COLO829 (cell line): ENCODE measurements at places on chromosomes 5 and 9.

GRCh38 chr9:93132946-93133680 lies 938 bp downstream of the NINJ1 start:
- DNase-seq: peak; percentile 21

GRCh38 chr9:136202454-136203407 lies 2.2 kb downstream of the LHX3 start:
- no peak for DNase-seq

DNA sequence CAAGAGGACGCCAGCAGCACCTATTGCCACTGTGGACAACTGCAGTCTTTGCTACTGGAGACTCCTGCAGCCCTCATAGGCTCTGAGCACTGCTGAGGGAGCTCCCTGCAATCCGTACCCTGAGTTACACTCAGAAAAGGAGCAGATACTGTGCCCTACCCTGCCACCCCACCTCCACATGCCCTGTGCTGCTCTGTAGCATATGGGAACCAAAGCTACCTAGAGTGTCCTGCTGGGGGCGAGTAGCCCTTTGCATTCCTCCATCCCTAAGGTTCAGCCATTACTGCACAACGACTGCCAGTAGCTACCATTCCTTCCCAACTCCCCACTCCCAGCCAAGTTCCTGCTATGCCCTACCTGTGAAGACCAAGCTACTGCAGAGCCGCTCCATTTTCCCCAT lies 90.2 kb upstream of the SNCAIP start:
- DNase-seq: no peak

DNA sequence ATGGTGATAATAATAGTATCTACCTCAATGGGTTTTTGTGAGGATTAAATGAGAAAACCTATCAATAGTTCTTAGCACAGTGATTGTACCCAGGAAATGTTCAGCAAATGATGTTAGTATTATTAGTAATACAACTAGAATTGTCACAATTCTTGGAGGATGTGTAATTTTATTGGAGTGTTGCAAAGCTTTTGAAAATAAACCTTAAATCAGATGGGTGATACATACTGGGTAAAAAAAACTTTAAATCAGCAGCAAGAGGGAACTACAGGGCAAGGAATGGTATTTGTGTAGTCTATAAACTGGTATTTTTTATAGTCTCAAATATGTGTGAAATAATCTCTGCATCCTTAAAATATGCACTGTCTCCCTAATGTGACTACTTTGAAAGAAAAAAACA lies 371.6 kb downstream of the PIK3R1 start:
- no peak for DNase-seq

- DNase-seq: no peak
Measured at GRCh38 chr9:117882171-117882570, 178.0 kb downstream of the TLR4 start.

DNA sequence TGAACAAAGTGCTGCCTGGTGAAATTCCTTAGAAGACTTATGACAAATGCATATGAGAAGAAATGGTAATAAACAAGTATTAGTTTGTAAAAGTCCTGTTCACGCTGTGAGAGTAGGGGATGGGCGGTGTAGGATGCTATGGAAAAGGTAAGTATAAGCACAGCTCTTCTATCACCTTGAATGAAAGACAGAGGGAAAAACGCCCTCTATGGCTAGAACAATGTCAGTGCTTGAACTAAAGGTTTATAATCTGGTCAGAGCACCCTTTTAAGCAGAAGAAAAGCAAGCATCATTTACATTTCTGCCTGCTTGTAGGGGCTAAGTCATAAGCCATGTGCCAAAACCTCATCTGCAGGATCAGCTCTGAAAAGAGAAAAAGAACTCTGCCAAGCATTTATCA lies 115.2 kb downstream of the LHFPL2 start:
- no peak for DNase-seq

- no peak for DNase-seq
Measured at GRCh38 chr5:147750065-147750464, 32.5 kb downstream of the JAKMIP2 start.

DNA sequence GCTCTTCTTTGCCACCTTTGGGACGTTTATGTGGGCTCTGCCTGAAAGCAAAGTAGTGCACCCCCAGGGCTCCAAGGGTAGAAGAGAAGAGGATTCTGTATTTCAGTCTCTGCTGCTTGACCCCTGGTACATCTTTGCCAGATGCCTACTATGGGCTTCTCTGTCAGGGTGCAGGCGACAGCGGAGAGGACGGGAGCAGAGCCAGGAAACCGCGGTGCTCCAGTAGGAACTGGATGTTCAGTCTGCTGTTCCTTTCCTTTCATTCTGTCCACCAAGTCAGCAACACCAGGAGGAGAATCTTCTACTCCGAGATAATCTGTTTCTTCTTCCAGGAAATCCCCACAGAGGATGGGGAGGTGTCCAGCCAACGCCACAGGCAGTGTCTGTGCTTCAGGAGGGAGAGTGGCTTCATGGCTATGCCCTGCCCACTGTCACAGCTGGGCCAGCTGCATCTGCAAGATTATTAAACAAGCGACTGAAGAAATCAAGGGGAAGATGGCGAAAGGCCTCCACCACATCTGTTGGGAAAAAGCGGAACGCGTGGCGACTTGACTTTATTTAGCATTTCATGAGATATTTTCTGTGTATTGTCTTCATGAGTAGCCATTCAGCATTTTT lies 398.3 kb downstream of the IRX1 start:
- DNase-seq: no peak

DNA sequence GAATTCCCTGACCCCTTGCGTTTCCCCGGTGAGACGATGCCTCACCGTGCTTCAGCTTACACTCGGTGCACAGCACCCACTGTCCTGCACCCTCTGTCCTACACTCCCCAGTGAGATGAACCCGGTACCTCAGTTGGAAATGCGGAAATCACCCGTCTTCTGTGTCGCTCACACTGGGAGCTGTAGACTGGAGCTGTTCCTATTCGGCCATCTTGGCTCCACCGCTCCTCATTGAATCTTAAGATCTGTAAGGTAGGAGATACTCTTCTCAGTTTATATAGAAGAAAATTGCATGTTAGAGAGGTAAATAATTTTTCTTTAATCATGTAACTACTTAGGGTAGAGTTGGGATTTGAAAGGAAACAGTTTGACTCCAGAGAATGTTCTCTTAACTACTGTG lies 62.2 kb downstream of the DMRTA1 start:
- no peak for DNase-seq

- no peak for DNase-seq
Measured at GRCh38 chr9:976258-976942, at the start of gene DMRT3. Gene DMRT3 (plus strand): TSS chr9:976655. CDS start chr9:977002, 347 bp downstream.

GRCh38 chr5:67021031-67021430 lies 175.6 kb downstream of the CD180 start:
- DNase-seq: no peak

- DNase-seq: no peak
Measured at GRCh38 chr5:83540105-83540504, 68.6 kb downstream of the VCAN start.

GRCh38 chr5:80172067-80172695 lies 83.7 kb downstream of the SERINC5 start:
- peak; percentile 43 for DNase-seq

DNA sequence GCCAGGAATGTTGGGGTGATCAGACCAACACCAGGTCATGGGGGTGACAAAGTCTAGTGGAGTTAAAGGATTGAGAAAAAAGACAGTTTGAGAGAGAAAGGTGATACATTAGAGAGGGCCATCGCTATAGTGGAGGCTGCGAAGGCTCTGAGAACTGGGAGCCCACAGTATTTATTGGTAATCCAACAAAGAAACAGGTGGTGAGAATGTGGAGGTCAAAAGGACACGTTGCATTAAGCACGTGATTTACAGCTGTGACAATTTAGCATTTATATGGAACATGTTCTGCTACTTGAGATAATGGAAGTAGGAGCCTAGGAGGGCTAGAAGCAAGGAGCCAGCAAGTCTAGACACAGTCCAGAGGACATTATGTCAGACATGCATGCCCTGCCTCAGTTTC lies 2086.5 kb upstream of the C9orf72 start:
- no peak for DNase-seq

DNA sequence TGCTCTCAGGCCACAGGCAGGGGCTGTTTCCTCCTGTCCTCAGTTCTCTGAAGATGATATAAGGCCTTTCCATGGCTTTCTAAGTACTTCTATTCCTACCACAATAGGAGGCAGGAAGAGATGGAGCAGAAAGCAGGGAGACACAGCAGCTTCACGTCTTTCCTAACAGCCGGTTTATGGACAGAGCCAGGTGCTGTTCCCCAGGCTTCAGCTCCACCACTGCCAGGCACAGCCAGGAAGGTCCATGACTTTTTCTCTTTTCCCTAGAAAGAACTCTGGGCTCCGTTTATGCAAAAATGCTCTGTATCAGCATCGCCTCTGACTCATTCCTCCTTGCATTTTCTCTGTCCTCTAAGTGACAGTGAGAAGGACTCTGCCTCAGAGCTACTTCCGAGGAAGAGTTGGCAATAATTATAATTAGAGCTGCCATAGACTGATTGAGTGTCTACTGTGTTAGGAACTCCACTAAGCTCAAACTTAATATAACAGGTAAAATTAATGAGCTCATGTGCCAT lies 478.5 kb downstream of the RASEF start:
- no peak for DNase-seq

DNA sequence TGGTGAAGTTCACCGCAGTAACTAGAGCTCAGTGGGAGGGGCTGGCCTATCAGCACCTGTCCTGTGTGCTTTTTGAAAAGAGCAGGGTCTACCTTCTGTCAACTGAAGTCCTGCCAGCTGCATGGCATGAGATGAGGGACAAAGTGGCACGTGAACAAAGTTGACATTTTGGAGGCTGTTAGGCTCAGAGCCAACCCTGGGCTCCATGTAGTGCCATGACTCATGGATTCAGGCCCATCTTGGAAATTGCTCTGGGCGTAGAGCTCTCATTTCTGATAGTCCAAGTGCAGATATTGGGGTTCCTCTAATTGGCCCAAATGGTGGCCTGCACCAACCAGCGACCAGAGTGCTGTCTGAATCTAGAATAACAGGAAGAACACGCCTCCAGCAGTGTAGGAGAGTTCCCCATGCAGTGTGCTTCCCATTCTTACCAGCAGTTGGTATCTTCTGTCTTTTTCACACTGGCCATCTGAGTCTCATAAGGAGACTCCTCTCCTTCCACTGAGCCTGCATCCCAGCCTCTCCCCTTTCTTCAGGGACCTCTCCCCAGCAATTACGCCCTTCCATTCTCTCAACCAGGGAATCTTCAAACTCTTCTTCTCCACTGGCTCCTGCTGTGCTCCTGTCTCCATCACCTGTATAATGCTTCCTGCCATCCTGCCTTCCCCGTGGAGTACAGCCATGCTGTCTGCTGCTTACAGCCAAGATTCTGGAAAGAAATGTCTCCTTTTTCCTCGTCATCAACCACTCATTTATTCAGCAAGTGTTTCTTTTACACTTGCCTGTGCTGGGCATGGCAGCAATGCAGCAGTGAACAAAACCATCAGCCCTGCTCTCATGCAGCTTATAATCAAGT lies 30.4 kb downstream of the IRF1 start:
- DNase-seq: no peak

DNA sequence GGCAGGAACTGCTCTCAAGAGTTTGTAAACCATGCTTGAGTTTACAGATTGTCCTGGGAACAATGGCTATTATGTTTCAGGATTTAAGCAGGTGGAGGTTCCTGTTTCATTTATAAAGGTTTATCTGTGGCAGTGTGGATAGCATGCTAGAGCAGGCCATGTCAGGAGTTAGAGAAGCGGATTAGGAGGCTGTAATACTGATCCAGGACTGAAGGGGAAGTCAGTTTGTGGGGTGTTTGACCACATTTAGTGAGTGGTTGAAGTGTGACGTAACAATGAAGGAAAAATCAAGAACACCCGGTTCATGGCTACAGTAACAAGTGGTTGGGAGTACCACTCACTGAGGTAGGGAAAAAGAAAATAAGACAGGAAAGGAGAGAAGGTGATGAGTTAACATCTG lies 299.0 kb downstream of the TLR4 start:
- DNase-seq: no peak

DNA sequence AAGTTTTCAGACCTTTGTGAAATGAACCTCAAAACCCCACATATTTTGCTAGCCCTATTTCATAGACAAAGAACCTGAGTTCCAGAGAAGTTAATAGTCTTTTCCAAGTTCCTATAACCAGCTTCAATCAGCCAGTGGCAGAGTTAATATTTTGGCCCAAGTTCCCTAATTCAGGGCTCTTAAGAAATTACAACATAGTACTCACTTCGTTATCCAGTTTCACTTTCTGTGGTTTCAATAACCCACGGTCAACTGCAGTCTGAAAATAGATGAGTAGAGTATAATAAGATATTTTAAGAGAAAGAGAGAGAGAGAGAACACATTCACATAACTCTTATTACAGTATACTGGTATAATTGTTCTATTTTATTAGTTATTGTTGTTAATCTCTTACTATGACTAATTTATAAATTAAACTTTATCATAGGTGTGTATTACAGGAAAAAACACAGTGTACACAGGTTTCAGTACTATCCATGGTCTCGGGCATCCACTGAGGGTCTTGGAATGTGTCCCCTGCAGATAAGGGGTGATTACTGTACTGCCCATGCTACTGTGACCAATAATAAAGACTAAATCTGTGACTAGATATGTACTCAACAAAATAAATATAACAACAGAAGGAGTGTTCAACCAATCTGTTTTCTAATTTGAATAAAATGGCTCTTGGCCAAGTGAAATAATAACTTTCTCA lies 9.3 kb upstream of the MYOT start:
- no peak for DNase-seq

- DNase-seq: no peak
Measured at GRCh38 chr5:148791334-148791667, 35.1 kb upstream of the ADRB2 start.

GRCh38 chr9:87278971-87279733 lies 218.5 kb upstream of the DAPK1 start:
- DNase-seq: no peak

GRCh38 chr9:126155756-126156664 lies 170.6 kb upstream of the MVB12B start:
- no peak for DNase-seq
